Activated CD4-positive, alpha-beta T cell treated with anti-CD3 and anti-CD28 coated beads, Interleukin-2, amount 50 U/mL, for 1 hour (primary cell): ENCODE measurements at places on chromosomes 5 and 9.
A peak's percentile ranks its signal among the peaks of the same experiment; 100 is the strongest.

DNA sequence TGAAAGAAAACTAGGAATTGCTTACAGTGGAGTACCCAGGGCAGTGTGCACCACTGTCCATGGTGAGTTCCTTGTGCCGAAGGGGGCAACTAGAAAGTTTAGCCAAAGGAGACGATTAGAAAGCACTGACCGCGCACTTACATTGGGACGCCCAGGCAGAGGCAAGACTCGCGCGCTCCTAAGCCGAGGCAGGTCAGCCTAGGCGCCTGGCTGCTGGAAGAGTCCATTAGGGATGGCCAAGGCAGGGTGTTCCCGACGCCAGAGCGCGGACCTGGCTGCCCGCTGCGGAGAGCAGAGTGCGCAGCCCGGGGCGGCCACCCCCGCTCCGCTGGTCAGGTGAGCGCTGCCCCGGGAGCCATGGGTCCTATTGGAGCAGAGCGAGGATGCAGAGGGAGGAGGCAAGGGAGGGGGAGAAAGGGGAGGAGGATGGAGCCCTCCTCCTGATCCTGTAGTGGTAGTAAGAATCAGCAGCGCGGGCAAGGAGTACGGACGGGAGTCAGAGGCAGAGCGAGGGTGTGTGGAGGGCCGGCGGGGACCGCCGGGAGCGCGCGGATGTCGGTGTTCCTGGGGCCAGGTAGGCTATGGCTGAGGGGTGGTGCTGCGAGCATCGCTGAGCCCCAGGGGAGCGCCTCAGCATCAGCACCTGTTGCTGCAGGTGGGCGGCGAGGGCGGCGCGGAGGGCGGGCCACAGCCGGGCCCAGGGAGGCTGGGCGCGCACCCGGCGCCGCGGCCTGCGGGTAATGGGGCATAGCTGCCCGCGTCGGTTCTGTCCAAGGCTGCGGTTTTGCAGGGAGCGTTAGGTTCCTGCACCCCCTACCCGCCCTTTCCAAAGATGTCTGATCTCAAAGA lies at the start of gene ADGRV1:
Gene ADGRV1, plus strand, starts transcription at position 454 of the 849 bp plus-strand sequence. Its CDS starts 99 bp downstream, at position 553.
- DNase-seq, result no peak

GRCh38 chr9:83999141-83999918 lies 18.7 kb downstream of the RMI1 start:
- DNase-seq, result no peak

DNA sequence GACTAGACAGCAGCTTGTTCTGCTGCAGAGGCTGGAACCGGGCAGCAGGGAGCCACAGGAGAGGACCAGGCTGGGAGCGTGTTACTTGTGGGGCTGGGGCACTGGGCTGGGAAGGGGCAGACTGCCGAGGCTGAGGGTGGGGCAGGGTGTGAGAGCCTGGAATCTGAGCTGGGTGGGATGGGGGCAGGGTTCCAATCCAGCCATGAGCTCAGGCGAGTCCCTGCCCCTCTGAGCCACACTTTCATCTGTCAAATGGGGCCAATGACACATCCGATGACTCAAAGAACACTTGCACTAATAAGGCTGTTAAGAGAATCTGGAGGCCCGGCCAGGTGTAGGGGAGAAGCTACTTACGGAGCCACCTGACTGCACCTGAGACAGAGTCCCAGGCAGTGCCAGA lies 18.7 kb upstream of the WDR38 start:
- DNase-seq, result no peak

DNA sequence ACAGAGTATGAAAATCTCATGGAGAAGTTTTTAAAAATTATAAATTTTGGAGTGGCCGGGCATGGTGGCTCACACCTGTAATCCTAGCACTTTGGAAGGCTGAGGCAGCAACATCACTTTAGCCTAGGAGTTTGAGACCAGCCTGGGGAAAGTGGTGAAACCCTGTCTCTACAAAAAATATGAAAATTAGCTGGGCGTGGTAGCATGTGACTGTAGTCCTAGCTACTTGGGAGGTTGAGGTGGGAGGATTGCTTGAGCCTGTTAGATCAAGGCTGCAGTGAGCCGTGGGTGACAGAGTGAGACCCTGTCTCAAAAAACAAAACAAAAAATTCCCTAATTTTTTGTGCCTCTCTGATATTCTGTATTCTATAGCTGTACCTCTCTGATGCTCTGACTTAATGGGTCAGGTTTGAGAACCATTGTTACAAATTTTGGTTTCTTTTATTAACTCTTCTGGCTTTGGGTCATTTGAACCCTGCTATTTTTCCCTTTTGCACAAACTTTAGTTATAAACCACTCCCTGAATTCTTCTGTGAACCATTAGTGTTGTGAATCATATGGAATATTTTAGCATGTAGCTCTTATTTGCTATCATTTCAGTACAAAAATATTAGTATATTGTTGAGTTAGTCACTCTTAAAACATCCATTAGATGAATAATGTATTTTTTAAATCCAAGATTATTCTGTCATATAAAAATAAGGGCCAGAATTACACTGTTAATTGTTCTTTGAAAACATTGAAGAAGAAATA lies 51.0 kb downstream of the FER start:
- DNase-seq, result no peak

- no peak for DNase-seq
Observed at GRCh38 chr5:16483361-16483760, 17.8 kb upstream of the ZNF622 start.

DNA sequence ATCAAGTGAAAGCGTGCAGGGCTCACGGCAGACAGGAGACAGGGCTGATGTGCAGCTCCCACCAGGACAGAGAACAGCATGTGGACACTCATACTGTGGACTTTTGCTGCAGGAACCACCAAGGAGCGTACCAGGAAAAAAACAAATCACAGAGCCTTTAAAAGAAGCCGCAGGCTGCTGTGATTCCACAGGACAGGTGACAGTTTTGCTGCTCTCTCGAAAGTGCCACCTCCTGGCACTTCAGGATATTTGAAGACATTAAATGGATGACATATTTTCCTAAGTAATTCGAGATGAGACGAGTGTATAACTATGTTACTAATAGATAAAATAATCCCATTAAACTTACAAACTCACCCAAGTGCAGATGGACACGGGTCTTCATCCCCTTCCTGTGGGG lies 29.3 kb downstream of the ZDHHC11 start:
- no peak for DNase-seq

DNA sequence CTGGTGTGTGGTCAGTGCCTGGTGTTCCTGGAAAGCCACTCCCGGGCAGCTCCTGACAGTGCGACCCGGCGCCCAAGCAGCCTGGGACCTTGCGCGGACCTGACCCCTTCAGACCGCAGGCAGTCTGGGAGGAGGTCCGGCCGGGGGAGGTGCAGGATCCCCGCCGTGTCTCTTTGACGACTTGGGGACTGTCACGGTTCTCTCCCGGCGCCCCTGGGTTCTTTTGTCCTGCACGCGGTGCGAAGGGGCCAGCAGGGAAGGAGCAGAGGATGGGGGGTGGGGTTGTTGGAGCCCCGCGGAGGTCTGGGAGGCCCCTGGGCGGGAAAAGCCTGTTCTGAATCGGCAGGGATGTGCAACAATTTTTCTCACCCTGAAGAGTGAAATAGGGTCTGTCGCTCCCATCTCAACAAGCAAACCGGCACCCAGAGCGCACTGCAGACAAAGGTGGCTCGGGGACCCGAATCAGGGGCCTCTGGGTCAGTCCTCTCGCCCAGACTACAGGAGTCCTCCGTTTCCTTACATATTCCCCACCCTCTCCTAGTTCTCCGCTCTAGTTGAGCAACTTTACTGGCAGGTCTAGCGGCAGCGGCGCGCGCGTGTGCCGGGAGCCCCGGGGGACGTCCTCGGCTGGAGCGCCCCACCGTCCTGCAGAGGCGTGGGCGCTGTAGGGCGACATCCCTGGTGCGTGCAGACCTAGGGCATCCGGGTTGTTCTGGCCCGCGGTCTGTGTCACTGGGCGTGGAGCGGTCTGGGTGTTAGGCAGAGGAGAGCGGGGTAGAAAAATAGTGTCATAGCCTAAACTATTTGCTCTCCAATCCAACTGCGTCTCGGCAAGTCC lies 1.2 kb downstream of the VCAN start:
- DNase-seq, result no peak

- peak; percentile 20 for DNase-seq
Observed at GRCh38 chr9:69028754-69029153, 6.8 kb upstream of the FXN start.

DNA sequence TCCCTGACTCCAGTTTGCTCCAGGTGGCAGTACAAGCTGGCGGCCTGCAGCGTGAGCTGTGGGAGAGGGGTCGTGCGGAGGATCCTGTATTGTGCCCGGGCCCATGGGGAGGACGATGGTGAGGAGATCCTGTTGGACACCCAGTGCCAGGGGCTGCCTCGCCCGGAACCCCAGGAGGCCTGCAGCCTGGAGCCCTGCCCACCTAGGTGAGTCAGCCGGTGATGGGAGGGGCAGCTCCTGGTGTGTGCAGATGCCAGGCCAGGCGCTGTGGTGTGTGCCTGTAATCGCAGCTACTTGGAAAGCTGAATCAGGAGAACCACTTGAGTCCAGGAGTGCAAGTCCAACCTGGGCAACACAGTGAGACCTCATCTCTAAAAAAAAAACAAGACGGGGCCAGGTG lies 10.0 kb upstream of the CACFD1 start:
- no peak for DNase-seq
